ENCODE measurements at places on chromosomes 6 and 20.

GRCh38 chr20:58202044-58202443 lies 26.4 kb downstream of the ANKRD60 start:
- DNase-seq = no peak

DNA sequence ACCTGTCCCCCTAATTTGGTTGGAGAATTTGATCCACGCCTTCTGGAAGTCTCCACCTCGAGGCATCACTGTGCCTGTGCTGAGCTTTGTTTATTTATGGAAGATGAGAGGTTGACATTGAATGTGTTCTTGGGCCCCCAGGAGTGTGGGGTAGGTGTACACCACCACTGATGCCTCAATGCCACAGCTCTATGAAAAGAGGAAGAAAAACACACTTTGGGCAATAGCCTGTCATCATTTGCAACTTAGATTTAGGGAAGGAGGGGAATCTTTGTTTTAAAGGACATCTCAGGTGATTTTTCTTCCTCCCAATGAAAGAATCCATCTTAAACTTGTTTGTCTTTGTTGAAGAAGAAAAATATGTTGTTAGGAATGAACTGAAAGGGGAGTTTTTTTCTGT lies 42.6 kb downstream of the TBC1D7 start:
- DNase-seq = no peak

- DNase-seq = peak; percentile 87
These were observed at the start of gene EHMT2 for GRCh38 chr6:31897612-31898382. Gene EHMT2 (minus strand): TSS chr6:31897698. CDS start chr6:31897677, 21 bp downstream.

- no peak for DNase-seq
These were observed 13.8 kb downstream of the SYNGAP1 start for GRCh38 chr6:33433544-33434191.

DNA sequence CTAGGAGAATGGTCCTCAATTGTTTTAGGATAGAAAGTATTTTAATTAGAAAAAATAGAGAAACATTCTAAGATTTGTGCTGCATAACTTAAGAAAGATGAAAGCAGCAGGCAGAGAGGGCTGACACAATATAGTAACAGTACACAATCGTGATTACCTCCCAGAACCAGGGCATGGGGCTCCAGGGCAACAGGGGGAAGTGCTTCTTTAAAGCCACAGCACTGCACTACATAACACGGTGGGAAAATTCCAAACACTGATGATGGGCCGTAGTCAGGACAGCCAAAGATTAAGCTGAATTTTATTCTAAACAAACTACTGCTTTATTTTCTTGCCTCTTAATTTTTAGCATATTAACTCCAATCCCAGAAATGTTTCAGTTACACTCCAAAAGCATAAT lies 14.4 kb downstream of the EXOC2 start:
- no peak for DNase-seq

GRCh38 chr6:77290798-77291197 lies 172.5 kb downstream of the HTR1B start:
- no peak for DNase-seq

GRCh38 chr6:84136364-84137050 lies 90.9 kb downstream of the CEP162 start:
- DNase-seq = no peak

GRCh38 chr6:77492530-77492929 lies 29.2 kb upstream of the HTR1B start:
- no peak for DNase-seq

DNA sequence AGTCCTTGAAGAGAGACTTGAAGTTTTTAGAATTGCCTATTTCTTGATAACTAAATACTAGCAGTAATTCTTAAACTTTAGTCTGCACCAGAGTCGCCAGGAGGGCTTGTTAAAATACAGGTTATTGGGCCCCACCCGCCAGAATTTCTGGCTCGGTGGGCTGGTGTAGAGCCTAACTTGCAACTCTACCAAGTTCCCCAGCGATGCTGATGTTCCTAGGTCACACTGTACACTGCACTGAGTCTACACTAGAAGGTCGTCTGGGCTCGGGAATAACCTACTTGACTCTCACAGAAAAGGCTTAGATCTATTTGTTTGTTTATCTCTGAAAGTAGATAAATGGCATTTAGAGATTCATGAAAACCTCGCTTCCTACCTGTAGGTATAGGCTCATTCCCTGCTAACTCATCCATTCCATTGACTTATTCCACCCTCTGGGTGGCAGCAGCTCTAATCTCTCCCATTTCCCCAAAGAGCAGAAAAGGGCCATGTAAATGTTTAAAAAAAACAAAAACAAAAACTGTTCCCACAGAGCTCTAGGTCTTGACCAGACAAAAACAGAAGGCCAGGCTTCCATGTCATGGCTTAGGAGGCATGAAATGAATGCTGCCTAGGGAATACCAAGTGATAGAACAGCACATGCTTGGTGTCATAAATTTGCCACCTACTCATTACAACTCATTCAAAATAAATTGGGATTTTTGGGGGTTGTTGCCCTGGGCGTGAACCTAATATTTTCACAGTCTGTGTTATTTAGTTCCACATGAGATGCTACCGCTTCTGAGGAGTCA lies 292.1 kb downstream of the ADGB start:
- no peak for DNase-seq

GRCh38 chr6:85006362-85006761 lies 242.0 kb upstream of the TBX18 start:
- no peak for DNase-seq

- no peak for DNase-seq
These were observed 45.8 kb downstream of the SOX4 start for GRCh38 chr6:21639316-21639715.

GRCh38 chr20:13855613-13856012 lies 70.8 kb downstream of the NDUFAF5 start:
- no peak for DNase-seq

- DNase-seq = no peak
These were observed 7.9 kb downstream of the EPB41L1 start for GRCh38 chr20:36162272-36162966.

GRCh38 chr20:57651881-57652605 lies 31.8 kb upstream of the ZBP1 start:
- no peak for DNase-seq

GRCh38 chr20:62233684-62234083 lies 4.6 kb upstream of the OSBPL2 start:
- no peak for DNase-seq
